ENCODE measurements at places on chromosomes 3 and 15.

DNA sequence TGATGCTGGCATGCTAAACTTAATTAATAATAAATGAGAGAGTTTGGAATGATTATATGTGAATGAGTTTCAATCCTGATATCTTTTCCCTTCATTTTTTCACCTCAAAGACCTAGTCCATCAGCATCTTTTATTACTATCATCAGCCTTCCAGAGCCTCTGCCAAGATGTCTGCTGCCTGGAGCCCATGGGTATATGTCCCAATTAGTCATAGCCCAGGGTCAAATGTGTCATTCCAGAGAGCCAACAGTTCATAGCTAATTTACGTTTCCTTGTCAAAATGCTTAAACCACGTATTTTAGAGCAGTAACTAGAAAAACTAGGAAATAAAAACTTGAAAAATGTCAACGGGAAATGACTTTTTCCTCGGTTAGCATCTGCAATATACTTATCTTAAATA, 457.9 kb downstream of the SI start:
- no peak for DNase-seq

- no peak for DNase-seq
Measured at GRCh38 chr15:35545316-35545823, 595 bp downstream of the DPH6 start.

DNA sequence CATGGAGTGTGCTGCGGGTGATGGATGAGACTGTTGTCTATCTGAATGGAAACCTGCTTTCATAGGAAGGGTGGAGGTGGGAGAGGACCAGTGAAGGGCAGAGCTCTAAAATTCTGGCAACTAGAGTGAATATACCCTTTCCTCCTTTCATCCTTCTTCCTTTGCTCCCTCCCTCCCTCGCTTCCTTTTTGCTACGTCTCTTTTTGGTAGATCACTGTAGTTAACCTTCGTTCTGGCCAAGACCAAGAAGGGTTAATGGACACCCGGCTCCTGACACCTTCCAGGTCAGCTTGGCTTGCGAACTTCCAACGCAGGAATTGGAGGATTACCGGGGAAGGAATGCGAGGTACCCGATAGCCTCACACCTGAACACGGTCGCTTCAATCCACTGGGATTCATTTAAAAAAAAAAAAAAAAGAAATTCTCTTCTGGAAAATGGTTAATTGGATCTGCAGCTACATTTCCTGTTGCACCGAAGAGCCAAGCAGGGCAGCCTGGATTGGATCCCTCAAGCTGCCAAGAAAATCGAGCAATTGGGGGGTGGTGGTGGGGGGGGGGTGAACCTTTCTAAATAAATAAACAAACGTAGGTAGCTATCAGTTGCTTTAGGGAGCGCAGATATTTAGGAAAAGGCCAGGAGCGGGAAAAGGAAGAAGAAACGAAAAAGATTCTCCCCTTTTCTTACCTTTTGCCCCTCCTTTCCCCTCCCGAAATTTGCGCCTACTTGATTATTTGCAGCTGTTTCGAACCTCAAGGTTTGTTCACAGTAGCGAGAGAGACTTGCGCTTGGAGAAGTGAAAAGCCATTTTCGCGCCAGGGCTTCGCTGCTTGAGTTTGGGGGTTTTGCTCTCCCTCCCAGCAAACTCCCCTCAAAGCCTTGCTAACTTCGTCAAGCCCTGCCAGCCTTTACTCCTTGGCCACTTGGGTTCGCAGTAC, 9.5 kb upstream of the NR2F2 start:
- DNase-seq, result no peak

- no peak for DNase-seq
Measured at GRCh38 chr3:58173029-58173668, 37.6 kb downstream of the DNASE1L3 start.

- no peak for DNase-seq
Measured at GRCh38 chr3:124771083-124771445, 40.8 kb downstream of the UMPS start.

DNA sequence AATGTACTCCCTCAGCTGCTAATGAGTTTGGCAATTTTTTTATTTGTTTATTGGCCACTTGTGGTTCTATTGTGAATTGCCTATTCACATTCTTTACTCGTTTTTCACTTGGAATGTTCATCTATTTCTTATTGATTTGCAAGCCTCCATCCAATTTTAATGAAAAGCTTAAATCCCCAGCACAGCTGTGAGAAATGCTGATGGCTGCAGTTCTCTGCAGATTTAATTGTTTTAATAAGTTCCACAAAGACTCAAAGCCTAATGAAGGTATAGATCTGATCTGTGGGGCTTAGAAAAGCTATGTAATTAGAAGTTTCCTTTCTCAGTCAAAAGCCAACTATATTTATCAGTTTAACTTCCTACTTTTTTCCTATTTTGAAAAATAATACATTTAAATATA, 41.5 kb downstream of the LYZL4 start:
- no peak for DNase-seq

DNA sequence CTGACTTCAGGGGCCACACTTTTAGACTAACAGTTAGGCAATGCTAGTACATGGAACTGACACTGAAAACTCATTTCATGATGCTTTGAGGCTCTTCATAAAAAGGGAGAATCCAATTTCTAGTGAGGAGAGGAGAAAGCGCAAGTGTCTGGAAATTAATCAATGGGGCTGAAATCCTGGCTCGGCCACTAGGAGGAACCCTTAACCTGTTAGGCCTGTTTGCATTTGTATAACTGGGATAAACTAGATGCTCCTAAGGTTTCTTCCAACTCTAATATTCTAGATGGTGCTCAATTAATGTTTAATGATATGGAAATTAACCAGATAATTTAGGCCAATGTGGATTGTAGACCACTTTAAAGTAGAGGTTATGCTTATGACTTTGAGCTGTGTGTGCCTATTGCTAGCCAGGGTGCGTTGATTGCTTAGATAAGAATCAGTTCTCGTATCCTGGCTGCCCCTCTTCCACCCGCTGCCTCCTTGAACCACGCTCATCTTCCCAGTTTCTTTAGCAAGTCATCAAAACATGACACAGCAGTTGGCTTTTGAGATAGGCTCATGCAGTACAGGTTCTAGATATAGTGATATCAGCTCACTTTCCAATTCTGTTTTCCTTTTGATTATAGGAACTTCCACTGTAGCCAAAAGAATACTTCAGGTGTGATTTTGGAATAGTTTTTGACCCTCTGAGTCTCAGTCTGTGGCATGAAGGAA, 16.8 kb upstream of the CRBN start:
- no peak for DNase-seq

- DNase-seq, result no peak
Measured at GRCh38 chr3:53813876-53814275, 32.3 kb downstream of the CHDH start.

- no peak for DNase-seq
Measured at GRCh38 chr15:90932660-90932991, 277 bp upstream of the HDDC3 start.

DNA sequence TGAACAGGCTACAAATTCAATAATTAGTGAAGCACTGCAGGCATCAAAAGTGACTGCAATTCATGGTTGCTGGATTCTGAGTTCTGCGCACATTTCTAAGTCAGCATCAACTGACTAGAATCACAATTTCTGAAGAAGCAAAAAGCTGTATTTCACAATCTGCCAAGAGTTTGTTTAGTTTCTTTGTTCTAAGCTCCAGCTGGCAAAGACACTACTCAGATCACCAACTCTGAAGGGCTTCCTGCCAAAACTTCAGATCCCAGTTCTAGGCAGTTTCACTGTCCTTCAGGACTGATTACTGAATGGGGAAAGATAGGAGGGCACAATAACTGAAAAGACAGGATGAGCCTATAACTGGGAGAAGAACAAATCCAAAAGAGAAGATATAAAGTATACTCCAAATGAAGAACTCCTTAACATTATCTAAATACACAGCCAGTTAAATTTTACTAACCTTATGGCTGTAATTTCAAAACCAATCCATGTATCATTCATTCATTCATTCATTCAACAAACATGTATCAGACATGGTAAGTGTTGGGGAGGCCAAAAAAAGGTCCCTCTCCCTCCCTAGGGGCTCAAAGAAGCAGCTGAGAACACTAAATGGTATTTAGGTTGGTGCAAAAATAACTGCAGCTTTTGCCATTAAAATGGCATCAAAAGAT, 17.1 kb downstream of the TJP1 start:
- no peak for DNase-seq

DNA sequence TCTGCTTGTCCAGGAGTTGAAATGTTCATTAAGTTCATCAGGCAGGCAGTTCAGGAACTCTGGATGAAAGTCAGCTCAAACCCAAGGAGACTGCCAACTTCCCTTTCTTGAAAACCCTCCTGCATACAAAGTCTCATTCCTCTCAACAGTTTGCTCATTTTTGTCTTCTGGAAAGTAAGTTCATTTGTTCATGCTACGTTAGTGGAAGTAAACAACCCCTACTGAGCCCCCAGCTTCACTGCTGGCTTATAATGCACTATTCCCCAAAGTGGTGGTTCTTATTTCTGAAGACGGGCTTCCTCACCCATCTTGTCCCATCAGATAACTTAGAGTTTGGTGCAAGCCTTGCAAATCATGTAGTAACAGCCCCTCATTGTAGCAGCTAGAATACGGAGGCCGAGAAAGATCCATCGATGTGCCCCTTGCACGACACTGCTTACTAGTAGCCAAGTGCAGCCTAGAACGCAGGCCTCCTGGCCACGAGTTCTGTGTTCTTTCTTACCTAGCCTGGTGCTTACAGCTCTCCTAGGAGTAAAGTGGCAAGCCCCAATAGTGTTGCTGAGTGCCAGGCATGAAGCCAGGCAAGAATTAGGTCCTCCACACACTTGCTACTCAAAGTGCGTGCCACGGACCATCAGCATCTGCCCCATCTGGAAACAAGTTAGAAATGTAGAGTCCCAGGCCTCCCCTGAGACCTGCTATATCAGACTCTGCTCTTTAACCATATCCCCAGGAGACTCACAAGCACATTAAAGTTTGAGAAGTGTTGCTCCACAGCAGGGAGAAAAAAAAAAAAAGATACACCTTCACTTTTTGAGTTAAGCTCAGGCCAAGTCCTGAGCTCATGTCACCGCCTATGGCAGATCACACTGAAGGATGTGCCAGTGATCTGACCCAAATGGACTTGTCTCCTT, 82.5 kb downstream of the RFTN1 start:
- DNase-seq, result no peak

DNA sequence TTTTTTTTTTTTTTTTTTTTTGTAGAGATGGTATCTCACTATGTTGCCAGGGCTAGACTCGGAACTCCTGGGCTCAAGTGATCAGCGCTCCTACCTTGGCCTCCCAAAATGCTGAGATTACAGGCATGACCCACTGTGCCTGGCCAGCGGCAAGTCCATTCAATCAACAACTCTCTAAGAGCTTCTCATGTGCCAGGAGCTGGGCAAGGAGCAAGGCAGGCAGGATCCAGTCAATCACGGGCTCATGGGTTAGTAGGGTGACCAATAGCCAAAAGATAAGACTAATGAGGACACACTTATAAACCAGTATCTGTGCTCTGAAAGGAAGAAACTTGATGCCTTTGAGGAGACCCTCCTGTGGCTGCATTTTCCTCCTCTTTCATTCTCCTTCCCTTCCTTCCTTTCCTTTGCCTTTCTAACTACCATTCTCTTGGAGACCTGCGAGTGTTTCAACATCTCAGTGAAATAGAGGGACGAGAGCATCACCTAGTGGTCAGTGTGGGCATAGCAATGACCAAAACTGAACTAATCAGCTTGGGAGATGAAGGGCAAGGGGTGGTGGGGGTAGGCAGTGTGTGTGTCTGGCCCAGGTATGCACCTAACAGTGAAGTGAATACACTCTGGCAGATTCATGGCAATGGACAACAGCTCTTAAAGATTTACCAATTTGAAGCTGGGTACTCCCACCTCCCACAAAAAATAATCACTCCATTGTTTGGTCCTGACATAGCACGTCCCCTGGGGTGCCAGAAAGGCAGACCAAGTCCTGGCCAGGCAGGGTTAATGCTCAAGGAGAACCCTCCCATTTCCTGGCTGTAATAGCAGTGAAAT, 6.3 kb downstream of the RPP25 start:
- DNase-seq, result peak; percentile 56

GRCh38 chr15:84982301-84982920, 755 bp downstream of the PDE8A start:
- DNase-seq, result peak; percentile 13

DNA sequence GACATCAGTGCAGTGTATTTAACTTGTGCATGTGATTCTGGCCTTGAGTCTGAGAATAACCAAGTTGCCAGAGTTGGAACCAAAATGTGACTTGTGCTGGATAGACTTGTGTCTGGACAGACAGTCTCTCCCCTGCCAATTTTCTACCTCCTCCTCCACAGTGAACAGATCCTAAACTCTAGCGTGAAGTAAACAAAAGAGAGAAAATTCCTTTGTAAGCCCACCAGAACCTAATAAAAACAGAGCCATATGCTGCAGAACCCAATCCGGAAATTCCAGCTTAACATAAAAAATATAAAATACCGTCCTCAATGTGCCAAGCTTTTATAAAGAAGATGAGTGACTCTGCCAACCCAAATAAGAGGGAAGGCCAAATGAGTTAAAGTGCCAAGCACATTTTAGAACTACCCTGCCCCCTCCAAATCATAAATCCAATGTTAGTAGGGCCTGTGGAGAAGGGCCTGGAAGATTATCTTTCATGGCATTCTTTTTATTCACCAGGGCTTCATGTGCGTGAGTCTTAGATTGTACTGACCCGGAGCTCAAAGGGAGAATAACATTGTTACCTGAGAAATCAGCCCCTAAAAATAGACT, 344.6 kb upstream of the PROK2 start:
- no peak for DNase-seq

- DNase-seq, result no peak
Measured at GRCh38 chr3:153573481-153573880, 411.5 kb downstream of the RAP2B start.

DNA sequence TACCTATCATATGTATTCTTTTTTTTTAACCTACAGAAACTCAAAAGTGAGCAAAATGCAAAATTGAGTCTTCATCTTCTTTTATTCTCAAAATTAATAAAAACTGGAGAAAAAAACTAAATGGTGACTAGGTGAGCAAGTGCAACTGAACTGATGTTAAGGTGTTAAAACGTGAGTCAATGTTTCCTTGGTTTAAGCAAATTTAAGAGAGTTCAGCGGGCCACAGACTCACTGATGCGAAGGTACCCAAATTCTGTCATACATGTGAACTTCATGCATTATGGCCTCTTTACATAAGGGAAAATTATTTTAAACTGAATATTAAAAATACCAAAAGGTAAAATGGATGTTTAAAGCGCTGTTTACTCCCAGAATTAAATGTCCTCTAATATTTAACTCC, 206.6 kb downstream of the FOXP1 start:
- no peak for DNase-seq

DNA sequence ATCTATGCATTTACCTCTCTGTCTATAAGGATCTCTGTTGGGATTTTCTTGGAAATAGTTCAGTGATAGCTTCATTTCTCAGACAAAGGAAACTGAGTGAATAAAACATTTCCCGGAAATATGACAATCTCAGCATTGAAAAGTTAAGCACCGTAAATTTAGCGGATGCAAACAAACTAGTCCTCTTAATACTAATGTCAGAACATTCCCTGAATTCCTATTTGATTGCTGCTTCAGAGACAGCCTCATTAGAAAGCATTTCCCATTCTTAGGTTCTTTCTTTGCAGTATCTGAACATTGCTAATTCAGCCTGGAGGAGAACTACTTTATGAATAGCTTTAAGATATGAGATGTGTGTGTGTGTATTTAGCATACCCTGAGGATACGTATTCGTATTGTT, 101.3 kb downstream of the NR2F2 start:
- no peak for DNase-seq
